ENCODE measurements at places on chromosomes 2 and 18. TPM values are rescaled to one million over a fixed set of nuclear protein-coding genes. Genes with fewer than 3 reads are reported as not detected.

GRCh38 chr2:199057936-199058335 is 399.8 kb downstream of the SATB2 start:
- no peak for DNase-seq
- no peaks in the 10 kb centered on the region for H3K27me3 ChIP-seq
- no peaks in the 10 kb centered on the region for H3K36me3 ChIP-seq
- no peak overlapping the region for H3K27ac ChIP-seq

DNA sequence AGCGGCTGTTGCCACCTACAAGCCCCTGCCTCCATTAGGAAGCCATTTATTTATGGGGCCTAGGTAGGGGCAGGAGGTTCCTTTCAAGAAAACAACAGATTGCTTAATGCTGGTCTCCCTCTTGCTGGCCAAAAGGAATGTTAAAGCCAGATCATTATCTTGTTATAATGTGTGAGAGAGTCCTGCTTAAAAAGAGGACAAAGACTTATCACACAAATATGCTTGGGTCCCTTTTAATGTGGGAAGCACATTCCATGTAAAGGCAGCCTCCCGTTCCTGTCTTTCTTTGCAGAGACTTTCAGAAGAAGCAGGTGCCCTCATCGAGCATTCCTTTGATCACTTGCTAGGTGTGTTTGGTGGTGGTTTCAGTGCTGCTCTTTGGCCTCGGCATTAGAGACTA is 76.4 kb downstream of the AGAP1 start:
- H3K27ac ChIP-seq: no peak overlapping the region
- H3K4me3 ChIP-seq: no peak overlapping the region
- no peak for DNase-seq
- no peaks in the 10 kb centered on the region for H3K4me1 ChIP-seq
- no peaks in the 10 kb centered on the region for H3K36me3 ChIP-seq

DNA sequence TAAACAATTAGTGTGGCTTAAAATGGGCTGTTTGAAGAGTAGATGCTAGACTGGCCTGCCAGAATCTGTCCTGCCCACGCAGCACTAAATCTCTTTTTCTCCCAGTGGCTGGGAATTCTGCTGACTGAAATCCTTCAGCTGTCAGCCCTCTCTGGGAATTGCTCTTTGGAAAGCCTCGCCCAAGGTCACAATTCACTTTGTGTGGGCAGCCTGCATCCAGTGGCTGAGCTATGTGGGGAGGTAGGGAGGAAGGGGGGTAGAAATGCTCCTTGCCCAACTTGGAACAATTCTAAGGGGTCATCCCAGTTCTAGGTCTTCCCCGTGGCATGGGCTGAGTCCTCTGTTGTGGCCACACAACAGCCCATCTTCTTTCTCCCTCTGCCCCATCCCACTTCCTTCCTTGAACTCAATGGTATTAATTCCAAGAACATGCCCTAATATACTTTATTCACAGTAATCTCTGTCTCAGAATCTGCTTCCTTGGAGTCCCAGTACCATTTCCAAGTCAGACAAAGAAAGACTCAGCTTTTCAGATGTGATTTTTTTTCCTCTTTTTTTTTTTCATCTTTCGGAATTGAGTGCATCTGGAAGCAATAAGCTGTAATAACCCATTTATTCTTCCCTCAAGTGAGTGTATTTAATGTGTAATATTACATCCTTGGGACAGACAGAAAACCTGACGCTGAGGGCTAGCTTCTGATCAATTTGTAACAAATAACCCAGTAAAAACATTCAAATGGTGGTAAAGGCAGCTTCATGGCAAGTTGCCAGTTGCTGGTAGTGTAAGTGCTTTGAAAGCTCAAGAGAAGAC is 189.4 kb downstream of the GPD2 start:
- peaks cover 15% of the 10 kb centered on the region for H3K27me3 ChIP-seq
- no peaks in the 10 kb centered on the region for H3K4me1 ChIP-seq
- no peak for DNase-seq
- H3K27ac ChIP-seq: no peak overlapping the region
- H3K4me3 ChIP-seq: no peak overlapping the region

GRCh38 chr2:196925768-196926561 is 542 bp downstream of the PGAP1 start:
- peaks cover 34% of the 10 kb centered on the region for H3K4me1 ChIP-seq
- H3K36me3 ChIP-seq: peaks cover 6% of the 10 kb centered on the region
- peak overlapping the region; percentile 99 for H3K27ac ChIP-seq
- H3K4me3 ChIP-seq: peak overlapping the region; percentile 90

DNA sequence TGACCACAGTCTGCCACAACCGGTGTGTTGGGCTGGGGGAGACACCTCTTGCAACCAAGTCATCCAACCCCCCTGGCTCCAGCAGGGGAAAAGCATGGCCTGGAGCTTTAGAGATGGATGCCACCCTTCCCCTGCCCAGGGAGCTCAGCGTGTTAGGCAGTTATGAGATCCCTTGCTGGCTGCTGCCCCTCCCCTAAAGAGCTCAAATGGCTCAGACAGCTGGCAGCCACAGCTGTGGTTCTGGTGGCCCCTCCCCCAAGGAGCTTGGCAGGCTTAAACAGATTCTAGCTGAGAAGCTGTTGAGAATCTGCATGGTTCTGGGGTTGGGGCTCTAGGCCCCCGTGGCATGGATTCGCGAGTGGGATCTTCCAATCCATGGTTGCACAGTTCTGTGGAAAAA is 64.7 kb downstream of the TEX51 start:
- no peaks in the 10 kb centered on the region for H3K4me1 ChIP-seq
- H3K36me3 ChIP-seq: peaks cover 3% of the 10 kb centered on the region
- no peak overlapping the region for H3K4me3 ChIP-seq
- no peak for DNase-seq

GRCh38 chr2:120932472-120932871 is 196.8 kb downstream of the GLI2 start:
- no peaks in the 10 kb centered on the region for H3K36me3 ChIP-seq
- no peak overlapping the region for H3K4me3 ChIP-seq
- no peaks in the 10 kb centered on the region for H3K4me1 ChIP-seq
- H3K27me3 ChIP-seq: no peaks in the 10 kb centered on the region
- DNase-seq: no peak

- no peak overlapping the region for H3K27ac ChIP-seq
- no peak for DNase-seq
- no peaks in the 10 kb centered on the region for H3K4me1 ChIP-seq
- no peaks in the 10 kb centered on the region for H3K36me3 ChIP-seq
Observed at GRCh38 chr18:46680784-46681695, 24.0 kb upstream of the LOXHD1 start.

- no peak overlapping the region for H3K4me3 ChIP-seq
- no peak overlapping the region for H3K27ac ChIP-seq
- H3K36me3 ChIP-seq: no peaks in the 10 kb centered on the region
- no peaks in the 10 kb centered on the region for H3K4me1 ChIP-seq
- no peak for DNase-seq
Observed at GRCh38 chr2:234629596-234629995, 132.7 kb upstream of the ARL4C start.

GRCh38 chr2:39723497-39723896 is 55.6 kb downstream of the THUMPD2 start:
- peaks cover 4% of the 10 kb centered on the region for H3K4me1 ChIP-seq
- H3K27ac ChIP-seq: no peak overlapping the region
- peaks cover 6% of the 10 kb centered on the region for H3K27me3 ChIP-seq
- H3K36me3 ChIP-seq: no peaks in the 10 kb centered on the region
- DNase-seq: no peak
- no peak overlapping the region for H3K4me3 ChIP-seq

- H3K36me3 ChIP-seq: no peaks in the 10 kb centered on the region
- no peak overlapping the region for H3K27ac ChIP-seq
- DNase-seq: peak; percentile 11
Observed at GRCh38 chr2:1864981-1865421, 120.7 kb upstream of the PXDN start.

DNA sequence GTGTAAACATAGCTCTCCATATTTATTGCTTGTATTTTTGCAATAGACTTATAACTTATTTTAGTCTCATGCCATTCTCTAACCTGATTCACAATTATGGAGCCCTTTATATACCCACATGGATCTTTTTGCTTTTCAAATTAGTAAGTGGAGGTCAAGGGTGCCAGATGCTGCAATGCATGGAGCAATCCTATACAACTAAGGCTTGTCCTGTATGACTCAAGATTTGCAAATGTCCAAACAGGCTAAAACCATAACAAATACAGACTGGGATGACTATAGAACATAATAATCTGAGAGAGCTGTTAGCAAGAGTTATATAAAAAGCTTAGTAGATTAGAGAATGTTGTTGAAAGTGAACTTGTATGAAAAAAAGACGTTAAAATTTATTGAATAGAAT is 690.4 kb upstream of the NRXN1 start:
- H3K36me3 ChIP-seq: no peaks in the 10 kb centered on the region
- no peaks in the 10 kb centered on the region for H3K27me3 ChIP-seq
- no peaks in the 10 kb centered on the region for H3K4me1 ChIP-seq
- H3K27ac ChIP-seq: no peak overlapping the region
- no peak overlapping the region for H3K4me3 ChIP-seq

GRCh38 chr2:133812826-133813617 is 244.8 kb upstream of the NCKAP5 start:
- H3K4me1 ChIP-seq: no peaks in the 10 kb centered on the region
- H3K4me3 ChIP-seq: no peak overlapping the region
- H3K36me3 ChIP-seq: no peaks in the 10 kb centered on the region
- peaks cover 1% of the 10 kb centered on the region for H3K27me3 ChIP-seq
- no peak for DNase-seq

DNA sequence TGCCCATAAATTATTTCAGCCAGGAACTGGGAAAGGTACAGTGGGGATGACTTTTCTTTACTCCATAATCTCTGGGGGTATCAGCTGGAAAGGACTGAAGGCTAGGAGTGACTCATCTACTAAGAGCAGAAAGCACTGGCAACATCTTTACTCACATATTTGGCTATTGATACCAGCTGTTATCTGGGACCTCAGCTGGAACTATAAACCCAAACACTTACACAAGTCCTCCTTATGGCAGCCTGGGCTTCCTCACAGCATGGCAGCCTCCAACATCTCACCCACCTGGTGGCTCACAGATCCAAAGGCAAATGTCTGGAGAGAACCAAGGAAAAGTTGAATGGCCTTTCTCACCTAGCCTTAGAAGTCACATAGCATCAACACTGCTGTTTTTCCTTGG is 379.0 kb upstream of the RND3 start:
- no peaks in the 10 kb centered on the region for H3K4me1 ChIP-seq
- DNase-seq: no peak
- H3K27ac ChIP-seq: no peak overlapping the region

DNA sequence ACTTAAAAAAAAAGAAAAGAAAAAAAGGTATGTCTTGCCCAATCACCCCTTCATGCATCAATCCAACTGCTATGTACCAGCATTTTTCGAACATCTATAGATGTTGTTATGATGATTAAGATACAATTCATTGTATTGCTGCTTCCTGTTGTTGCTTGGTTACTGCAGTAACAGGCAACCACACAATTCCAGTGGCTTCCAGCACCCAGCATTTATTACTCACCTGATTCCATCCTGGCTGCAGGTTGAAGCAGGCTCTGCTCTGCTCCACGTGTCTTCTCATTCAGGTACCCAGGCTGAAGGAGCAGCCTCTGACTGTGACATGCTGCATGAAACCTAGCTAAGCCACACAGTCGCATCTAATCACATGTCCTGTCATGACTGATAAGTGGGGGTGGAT is 196.9 kb downstream of the INO80D start:
- no peak for DNase-seq
- no peak overlapping the region for H3K4me3 ChIP-seq
- H3K27me3 ChIP-seq: peaks cover 8% of the 10 kb centered on the region
- H3K36me3 ChIP-seq: no peaks in the 10 kb centered on the region

- no peaks in the 10 kb centered on the region for H3K36me3 ChIP-seq
- no peak overlapping the region for H3K27ac ChIP-seq
- DNase-seq: no peak
- no peaks in the 10 kb centered on the region for H3K27me3 ChIP-seq
Observed at GRCh38 chr2:115122701-115123100, 680.3 kb downstream of the DPP10 start.

GRCh38 chr2:235077046-235077445 is 125.2 kb downstream of the SH3BP4 start:
- DNase-seq: no peak
- H3K27me3 ChIP-seq: no peaks in the 10 kb centered on the region

DNA sequence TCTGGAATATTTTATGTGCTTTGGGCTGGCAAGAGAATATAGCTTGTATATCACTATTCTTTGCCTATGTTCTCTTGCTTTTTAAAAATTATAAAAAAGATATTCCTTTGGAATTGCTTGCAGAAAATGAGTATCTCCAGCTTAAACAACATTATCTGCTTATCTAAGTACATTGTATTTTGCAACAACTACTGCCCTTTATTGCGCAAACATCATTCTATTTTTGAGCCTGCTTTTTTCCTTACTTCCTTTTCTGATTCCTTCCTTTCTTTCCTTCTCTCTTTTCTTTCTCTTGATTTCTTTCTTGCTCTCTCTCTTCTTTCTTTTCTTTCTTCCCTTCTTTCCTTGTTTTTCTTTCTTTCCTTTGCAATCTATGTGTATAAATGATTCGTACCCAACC is 74.0 kb downstream of the UNC80 start:
- DNase-seq: no peak
- H3K4me1 ChIP-seq: no peaks in the 10 kb centered on the region
- peaks cover 2% of the 10 kb centered on the region for H3K27me3 ChIP-seq
- no peaks in the 10 kb centered on the region for H3K36me3 ChIP-seq
- H3K27ac ChIP-seq: no peak overlapping the region

- H3K27me3 ChIP-seq: peaks cover 42% of the 10 kb centered on the region
- no peak overlapping the region for H3K4me3 ChIP-seq
- H3K36me3 ChIP-seq: no peaks in the 10 kb centered on the region
- H3K4me1 ChIP-seq: no peaks in the 10 kb centered on the region
- no peak overlapping the region for H3K27ac ChIP-seq
Observed at GRCh38 chr2:176565641-176566323, 296.5 kb downstream of the MTX2 start.

- H3K4me3 ChIP-seq: no peak overlapping the region
- no peaks in the 10 kb centered on the region for H3K36me3 ChIP-seq
- no peak overlapping the region for H3K27ac ChIP-seq
- H3K4me1 ChIP-seq: no peaks in the 10 kb centered on the region
Observed at GRCh38 chr2:26650713-26651469, 9.7 kb upstream of the CIB4 start.

Gene PARD6G
- total RNA-seq: 0.23 TPM

Gene STARD6
- total RNA-seq: not detected

Gene G6PC2
- total RNA-seq: not detected

Gene PLCL1
- total RNA-seq: 0.68 TPM

Gene EDAR
- 0.09 TPM for total RNA-seq

Gene PAX8
- 0.43 TPM for total RNA-seq

Gene ATP6V1C2
- not detected for total RNA-seq

Gene ALPI
- total RNA-seq: not detected

Gene PPP1R7
- total RNA-seq: 82.9 TPM

All from activated CD8-positive, alpha-beta T cell treated with anti-CD3 and anti-CD28 coated beads for 36 hours (primary cell).